ENCODE measurements at places on chromosomes 1 and 21.

GRCh38 chr1:165486663-165487062 is 41.7 kb upstream of the RXRG start:
- DNase-seq = no peak

- no peak for DNase-seq
Observed at GRCh38 chr1:198320759-198321158, 164.0 kb downstream of the NEK7 start.

- no peak for DNase-seq
Observed at GRCh38 chr1:180937012-180937372, 24.3 kb downstream of the KIAA1614 start.

- DNase-seq = no peak
Observed at GRCh38 chr21:42595283-42596187, 57.9 kb upstream of the PDE9A start.

DNA sequence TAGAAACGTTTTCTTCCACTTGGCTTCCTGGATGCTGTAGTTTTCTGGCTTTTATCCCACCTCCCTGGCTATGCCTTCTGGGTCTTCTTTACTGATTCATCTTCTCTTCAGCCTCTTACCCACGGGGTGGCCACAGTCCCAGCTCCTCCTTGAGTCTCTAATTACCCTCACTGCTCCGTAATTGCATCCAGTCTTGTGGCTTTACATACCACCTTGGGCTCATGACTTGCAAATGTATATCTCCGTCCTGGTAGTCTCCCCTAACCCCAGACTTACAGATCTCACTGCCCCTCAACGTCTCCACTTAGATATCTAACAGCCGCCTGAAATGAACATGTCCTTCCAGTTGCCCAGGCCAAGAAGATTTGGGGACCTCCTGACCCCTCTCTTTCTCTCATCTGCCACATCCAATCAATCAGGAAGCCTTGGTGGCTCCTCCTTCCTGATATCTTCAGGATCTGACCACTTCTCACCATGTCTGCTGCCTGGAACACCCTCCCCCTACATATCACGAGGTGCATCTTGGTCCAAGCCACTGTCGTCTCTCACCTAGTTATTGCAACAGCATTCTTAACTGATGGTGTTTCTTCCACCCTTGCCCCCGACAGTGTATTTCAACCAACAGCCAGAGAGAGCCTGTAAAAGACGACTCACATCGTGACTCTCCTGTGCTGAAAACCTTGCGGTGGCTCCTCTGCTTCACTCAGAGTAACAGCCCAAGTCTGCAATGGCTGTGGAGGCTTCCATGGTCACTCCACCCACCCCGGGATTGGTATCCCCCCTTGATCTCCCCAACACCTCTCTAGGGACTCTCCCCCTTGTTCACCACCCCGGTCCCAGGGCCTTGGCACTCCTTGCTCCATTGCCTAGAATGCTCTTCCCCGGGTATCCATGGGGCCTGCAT is 219.0 kb upstream of the POU3F1 start:
- DNase-seq = no peak

Measured in KG1 (cell line).